Pulmonary artery endothelial cell (primary cell): ENCODE measurements at places on chromosomes 5 and 9. TPM values are rescaled to one million over a fixed set of nuclear protein-coding genes. Genes with fewer than 3 reads are reported as not detected.

GRCh38 chr9:6068983-6069382, 53.6 kb upstream of the RANBP6 start:
- DNase-seq = no peak

- no peak for DNase-seq
Measured at GRCh38 chr5:132737982-132738681, 786 bp upstream of the KIF3A start.

DNA sequence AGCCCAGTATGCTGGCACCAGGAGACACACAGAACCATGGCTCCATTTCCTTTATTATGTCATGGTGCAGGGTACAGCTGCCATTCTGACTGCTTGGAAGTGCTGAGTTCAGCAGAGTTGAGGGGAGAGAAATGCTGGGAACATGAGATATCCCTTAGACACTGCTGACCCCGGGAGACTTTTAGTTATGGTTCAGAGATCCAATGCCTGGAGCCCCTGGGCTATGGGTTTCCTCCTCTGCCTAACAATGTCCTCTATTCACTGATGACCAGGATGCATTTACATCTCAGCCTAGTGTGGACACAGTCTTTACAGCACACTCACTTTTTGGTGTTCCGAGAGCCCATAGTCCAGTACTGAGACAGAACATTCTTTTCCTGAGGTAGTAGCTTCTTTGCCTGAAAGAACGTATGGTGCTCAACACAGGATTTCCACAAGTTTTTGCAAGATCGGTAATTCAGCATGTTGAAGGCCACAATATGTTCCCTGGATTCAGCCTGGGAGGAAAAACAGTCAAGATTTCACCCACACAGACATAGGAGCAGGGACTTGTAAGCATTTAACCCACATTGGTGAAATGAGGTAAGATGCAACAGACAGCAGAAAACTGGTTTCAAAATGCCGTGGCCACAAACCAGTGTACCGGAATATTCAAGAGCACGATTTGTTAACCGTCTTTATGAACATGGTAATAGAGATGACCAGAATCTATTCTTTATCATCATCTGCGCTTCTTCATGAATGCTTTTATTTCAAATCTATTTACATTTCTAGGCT, 71.3 kb downstream of the PTPN3 start:
- DNase-seq = no peak

ANXA2R gene
- 1.2 and 1.4 TPM in 2 replicates for total RNA-seq

TRIO gene
- 144 and 194 TPM in 2 replicates for total RNA-seq
